Hippocampal formation (tissue), 2 donors: ENCODE measurements at places on chromosomes 2 and 18.

DNA sequence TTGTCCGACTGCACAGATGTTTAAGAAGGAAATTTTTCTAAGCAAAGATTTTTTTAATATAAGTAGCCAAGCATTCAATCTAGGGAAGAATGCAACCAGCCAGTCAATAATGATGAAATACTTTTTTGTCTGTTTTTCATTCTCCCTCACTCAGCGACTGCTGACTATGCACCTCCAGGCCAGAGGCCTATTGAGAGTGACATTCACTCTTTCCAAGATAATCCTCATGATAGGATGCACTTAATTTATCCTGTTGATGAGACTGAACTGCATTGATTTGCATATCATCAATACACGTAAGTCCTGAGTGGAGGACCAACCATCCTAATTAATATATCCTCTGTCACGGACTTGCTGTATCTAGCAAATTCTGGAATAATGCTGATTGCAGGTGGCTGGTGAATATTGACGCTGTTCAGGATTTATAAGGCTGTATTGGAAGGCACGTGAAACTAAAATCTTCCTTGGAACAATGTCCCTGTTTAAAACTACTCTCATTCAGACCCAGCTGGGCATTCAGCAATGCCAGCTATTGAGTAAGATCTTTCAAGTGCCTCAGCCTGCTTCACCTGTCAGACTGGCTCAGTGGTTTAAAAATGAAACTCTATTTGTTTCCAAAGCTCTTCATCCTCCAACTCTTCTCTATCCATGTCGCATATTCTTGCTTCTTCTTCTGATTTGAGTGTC is 142.2 kb downstream of the MAP2 start:
- no peak for DNase-seq

GRCh38 chr18:22163416-22164161 is 5.8 kb upstream of the GATA6 start:
- no peak for DNase-seq

DNA sequence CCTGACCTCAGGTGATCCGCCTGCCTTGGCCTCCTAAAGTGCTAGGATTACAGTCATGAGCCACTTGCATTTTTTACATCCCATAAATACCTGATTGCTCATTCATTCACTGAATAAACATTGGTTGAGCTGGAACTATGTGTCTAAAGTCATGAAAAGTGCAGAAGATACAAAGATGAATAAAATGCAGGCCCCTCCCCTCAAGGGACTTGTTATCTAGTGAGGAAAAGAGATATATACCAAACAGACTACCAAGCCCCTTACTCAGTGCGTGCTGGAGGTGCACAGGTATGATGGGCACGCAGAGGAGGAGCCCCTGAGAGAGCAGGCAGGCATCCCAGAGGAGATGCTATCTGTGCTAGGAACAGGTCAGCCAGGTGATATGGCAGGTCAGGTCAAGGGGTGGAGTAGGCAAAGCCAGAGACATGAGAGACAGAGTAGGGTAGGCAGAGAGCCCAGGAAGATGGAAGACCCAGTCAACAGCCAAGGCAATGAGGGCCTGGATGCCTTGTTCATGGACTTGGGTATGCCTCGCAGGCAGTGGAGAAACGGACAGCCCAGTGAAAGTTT is 7.7 kb downstream of the FHL2 start:
- DNase-seq: no peak

DNA sequence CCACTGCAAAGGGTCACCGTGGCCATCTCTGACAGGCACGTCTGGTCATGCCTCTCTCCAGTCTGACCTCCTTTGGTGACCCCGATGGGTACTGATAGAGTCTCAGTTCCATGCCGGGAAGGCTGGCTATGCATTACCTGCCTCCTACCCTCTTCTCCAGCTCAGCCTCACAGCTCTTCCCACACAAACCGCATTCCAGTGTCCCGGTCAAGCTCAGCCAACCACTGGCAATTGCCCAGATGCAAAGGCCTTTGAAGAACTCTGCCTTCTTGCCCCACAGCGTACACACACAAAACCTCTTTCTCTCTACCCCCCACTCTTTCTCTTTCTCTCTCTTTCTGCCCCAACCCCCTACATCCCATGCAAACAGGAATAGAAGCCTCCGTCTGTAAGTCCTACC is 37.6 kb downstream of the TMEM163 start:
- DNase-seq: no peak

DNA sequence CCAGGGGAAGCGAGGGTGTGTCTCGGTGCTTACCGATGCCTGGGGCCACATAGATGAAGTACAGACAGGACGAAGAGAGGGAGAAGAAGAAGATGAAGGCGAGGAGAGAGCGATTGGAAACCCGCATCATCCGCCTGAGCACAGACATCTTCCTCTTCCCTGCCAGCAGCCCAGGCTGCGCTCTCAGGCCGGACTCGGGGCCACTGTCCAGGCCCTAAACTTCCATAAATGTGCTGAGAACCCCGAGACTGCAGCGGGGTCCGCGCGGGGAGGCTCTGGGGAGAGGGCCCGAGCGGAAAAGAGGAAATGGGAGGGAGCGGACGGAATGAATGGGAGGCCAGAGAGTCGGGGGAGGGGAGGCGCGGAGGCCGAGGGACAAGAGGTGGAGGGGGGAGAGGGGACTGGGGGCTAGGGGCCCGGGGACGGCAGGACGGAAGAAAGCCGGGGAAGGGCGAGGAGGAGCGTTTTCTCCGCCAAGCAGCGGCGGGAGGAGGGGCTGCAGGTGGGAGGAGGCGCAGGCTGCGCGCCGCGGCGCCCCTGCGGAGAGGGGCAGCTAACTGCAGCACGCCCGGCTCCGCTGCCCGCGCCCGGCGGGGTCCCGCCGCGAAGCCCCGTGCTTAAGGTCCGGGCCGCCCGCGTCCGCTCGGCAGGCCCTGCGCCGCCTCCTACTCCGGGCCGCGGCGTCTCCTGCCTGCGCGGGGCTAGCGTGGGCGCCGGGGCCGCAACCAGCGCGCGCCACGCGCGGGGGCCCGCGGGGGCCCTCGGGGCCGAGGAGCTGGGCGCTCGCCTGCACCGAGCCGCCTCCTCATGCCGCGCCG is at the start of gene B4GALT6:
B4GALT6 (minus strand) TSS at position 303 of the 818 bp plus-strand sequence; CDS start at position 148, 155 bp downstream.
- no peak for DNase-seq

GRCh38 chr2:112884869-112885505 is 26.0 kb upstream of the IL37 start:
- no peak for DNase-seq
